ENCODE measurements at places on chromosomes 4 and X. TPM values are rescaled to one million over a fixed set of nuclear protein-coding genes. Genes with fewer than 3 reads are reported as not detected.
A peak's percentile ranks its signal among the peaks of the same experiment; 100 is the strongest.

- DNase-seq, result no peak
Observed at GRCh38 chr4:99723612-99724011, 66.0 kb upstream of the C4orf54 start.

- DNase-seq, result no peak
Observed at GRCh38 chrX:122582280-122582974, 601.7 kb upstream of the GRIA3 start.

DNA sequence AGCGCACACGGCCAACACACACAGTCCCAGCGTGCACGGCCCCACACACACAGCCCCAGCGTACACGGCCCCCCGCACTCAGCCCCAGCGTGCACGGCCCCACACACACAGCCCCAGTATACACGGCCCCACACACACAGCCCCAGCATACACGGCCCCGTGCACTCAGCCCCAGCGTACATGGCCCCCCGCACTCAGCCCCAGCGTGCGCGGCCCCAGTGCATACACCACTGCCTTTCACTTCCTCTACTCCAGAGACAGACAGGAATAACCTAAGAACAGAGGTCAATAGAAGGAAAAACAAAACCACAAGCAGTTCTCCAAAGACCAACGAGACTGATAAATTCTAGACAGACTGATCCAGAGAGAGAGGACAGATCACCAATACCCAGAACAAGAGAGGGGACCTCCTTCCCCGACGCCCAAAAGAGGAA, 17.1 kb downstream of the GAK start:
- DNase-seq, result no peak

- no peak for DNase-seq
Observed at GRCh38 chrX:118802857-118803256, 20.8 kb upstream of the ZCCHC12 start.

DNA sequence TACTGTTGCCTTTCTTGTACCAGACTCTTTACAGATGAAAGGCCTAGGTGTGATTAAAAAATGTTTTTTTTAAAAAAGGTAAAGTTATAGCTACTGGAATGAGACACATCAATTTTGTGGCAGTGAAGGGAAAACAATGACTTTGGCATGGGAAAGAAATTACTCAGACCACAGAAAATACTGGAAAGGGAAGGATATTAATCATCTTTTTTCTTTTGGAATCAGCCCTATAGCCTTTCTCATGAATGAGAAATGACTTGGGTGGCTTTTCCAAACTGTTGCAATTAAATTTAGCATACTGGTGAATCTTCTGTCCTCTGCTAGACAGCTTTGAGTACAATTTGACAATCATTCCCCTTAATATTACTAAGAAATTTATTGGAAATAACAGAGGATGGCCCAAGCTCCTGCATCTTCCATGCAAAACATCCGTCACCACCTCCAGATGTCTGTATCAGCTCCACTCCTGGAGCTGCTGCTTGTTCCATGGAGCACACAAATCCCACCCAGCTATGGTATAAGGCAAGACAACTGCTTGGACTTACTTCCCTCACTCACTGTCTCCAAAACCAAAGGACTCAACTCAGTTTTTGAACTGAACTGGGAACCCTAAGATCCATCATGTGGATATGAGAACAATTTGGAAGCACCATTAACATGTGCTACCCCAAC, 97.6 kb upstream of the ARSJ start:
- DNase-seq, result no peak

- DNase-seq, result no peak
Observed at GRCh38 chr4:186258216-186258811, 7.7 kb upstream of the F11 start.

DNA sequence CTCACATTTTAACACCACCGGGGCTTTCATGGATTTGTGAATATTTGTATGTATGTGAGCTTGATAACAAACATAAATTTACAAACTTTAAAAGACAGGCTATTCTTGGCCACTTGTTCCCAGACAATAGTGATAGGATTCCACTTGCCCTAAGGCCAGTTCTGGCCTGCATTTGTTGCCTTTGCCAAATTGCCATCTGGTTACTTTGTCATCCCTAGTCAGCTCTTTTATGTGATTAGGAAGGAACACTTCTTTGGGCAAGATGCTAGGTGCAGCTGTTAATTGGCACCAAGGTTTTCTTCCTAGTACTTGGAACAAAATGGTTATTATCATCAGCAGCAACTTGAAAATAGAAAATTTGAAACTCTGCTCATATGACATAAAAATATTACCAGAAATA, 63.3 kb downstream of the CCSER1 start:
- no peak for DNase-seq

- no peak for DNase-seq
Observed at GRCh38 chrX:14718403-14718802, 154.5 kb downstream of the FANCB start.

GRCh38 chr4:27701606-27702005, 841.0 kb downstream of the STIM2 start:
- no peak for DNase-seq

- DNase-seq, result no peak
Observed at GRCh38 chr4:3710451-3711182, 55.6 kb upstream of the ADRA2C start.

GRCh38 chr4:159134429-159134828, 31.6 kb downstream of the RAPGEF2 start:
- no peak for DNase-seq

DNA sequence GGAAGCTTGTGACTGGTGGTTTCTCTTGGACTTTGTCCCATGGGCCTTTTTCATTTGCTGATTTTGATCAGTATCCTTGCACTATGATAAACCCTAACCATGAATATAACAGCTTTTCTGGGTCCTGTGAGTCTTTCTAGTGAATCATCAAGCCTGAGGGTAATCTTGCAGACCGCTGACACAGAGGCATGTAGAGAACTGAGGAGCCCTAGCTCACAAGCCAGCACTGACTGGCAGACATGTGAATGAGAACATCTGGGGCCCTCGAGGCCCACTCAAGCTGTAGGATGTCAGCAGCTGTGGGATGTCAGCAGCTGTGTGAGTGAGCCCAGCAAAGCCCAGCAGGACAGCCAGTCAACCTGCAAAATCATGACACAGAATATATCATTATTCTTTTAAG, 36.7 kb downstream of the HMGB3 start:
- DNase-seq, result no peak

DNA sequence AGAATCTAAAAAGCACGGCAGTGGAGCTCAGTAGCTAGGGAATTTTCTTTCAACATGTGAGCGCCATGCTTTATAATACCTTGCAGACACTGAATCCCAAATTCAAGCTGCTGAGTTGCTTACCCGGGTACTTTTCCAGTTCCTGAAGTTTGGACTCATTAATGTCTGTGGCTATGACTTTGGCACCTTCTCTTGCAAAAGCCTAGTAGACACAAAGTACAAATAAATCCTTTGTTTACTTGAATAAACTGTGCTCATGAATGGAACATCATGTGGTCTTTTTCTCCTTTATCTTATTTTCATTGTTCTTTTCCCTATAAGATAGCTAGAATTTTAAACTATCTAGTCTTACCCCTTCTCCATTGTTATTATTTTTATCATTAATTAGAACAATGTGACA, 4.6 kb downstream of the BDH2 start:
- no peak for DNase-seq

DNA sequence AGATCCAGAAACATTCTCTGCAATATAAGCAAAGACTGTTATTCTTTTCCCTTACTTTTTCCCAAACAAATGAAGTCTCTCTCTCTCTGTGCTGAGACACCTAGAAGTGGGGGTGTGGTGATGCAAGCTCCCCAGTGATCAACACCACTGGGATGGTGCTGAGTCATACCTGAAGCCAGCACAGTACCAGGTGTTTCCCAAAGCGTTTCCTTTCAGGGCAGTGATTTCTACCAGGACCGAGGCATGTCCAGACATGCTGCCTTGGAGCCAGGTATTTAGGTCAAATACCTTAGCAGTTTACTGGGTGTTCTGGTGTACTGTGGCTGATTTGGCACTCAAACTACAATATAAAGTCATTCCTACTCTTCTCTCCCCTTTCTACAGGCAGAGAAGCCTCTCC, 726.5 kb downstream of the FAM133A start:
- peak; percentile 31 for DNase-seq

- DNase-seq, result no peak
Observed at GRCh38 chr4:29540439-29541102, 1179.6 kb upstream of the PCDH7 start.

GRCh38 chr4:19999775-20000414, 251.8 kb upstream of the SLIT2 start:
- no peak for DNase-seq

Gene GABRE
- 36.9 TPM for total RNA-seq

Gene USP9X
- total RNA-seq, result 27.4 TPM

Gene SRPX2
- 0.28 TPM for total RNA-seq

Gene NR3C2
- 1.4 TPM for total RNA-seq

Gene PALLD
- 2.5 TPM for total RNA-seq

Gene GAGE12J
- total RNA-seq, result not detected

Gene NFKB1
- 21.2 TPM for total RNA-seq
